ENCODE measurements at places on chromosomes 12 and 14. TPM values are rescaled to one million over a fixed set of nuclear protein-coding genes. Genes with fewer than 3 reads are reported as not detected.

- DNase-seq, result no peak
These were observed 254.8 kb downstream of the VRK1 start for GRCh38 chr14:97052001-97052400.

The TAS2R9 gene
- not detected for total RNA-seq

DNA sequence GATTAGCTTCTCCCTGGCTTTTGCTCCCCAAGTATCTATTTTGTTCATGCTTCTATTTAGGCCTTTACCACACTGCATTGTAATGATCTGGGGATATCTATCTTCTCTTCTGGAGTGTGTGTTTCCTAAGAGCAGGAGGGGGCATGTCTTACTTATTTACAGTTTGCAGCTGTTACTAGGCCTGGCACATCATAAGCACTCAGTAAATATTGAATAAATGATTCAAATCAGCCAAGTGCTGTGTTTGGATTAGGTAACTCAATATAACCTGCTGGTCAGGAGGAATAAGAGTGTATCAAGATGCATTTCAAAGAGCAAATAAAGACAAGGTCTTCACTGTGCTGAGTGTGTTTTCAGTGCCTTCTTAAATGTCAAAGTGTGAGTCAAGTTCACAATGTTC, 186.1 kb downstream of the FOXG1 start:
- DNase-seq, result no peak

The MYO1A gene
- not detected for total RNA-seq

The KLRC2 gene
- not detected for total RNA-seq

GRCh38 chr12:108915632-108916133, 35.8 kb downstream of the DAO start:
- DNase-seq, result no peak

- DNase-seq, result no peak
These were observed 22.6 kb downstream of the WSCD2 start for GRCh38 chr12:108151533-108152169.

- DNase-seq, result peak; percentile 65
These were observed 209.0 kb upstream of the RTL1 start for GRCh38 chr14:101112351-101113107.

DNA sequence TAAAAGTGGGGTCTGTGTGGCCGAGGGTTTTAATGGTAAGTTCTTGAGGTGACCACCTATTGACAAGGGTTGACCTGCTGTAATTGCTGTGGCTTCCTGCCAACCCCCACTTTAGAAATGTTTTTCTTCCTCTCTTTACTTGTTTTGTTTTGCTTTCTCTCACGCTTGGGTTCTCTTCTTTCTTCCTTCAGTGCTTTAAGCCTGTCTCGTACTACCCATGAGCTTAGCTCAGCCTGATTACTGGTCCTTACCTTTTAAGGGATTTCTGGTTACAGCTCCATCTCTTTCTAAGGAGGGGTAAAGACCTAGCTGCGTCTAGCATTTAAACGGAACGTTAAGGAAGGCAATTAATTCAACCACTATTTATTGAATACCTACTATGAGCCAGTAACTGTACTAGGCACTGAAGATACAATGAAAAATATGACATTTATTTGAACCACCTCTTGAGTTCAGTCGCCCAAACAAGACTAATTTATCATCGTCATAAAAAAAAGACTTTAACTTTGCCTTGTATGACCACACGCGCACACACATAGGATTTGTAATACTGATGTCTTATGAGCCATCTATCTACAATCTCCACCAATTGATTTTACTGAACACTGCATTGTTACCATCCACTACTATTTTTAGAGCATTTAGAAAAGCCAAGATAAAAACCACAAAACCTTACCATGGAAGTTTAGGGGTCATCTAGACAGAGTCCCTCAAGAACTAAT, 888 bp upstream of the PPP1R12A start:
- DNase-seq, result no peak

The SPX gene
- total RNA-seq, result 12.4 TPM

The GUCY2C gene
- total RNA-seq, result not detected

The HOTAIR gene
- total RNA-seq, result not detected

DNA sequence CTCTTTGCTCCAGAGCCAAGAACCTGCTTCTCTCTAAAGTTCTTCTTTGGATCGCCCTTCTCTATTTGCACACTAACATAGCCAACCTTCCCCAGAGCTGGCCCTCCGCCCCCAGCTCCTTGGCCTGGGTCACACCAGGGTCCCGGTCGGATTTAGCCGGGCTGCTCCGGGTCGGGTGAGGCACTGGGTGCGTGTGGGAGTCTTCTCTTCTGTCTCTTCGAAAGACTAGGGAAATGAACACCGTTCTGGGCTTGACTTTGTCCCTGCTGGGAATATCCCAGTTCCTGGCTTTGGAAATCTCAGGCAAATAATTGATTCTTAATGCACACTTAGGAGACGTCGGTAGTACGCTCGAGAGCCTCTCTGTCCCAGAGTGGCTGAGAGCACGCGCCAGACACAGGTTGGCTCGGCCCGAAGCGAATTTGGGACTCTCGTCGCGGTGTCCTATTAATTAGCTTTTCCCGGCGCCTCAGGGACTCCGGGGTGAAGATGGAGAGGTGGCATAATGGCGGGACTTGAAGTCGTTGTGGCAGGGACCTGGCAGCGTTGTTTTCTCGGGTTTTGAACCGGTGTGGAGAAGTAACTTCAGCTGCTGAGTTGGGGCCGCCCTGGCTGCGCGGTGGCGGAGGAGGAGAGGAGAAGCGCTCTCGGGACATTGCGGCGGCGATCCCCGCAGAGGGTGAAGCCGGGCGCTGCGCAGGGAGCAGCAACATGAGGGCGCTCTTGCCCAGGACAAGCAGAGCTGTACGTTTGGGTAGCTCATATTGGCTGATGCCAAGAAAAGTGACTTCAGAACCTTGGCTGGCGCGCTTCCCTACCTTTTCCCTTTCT, 7.5 kb downstream of the FOXG1 start:
- DNase-seq, result no peak

The NPC2 gene
- 87.1 TPM for total RNA-seq

DNA sequence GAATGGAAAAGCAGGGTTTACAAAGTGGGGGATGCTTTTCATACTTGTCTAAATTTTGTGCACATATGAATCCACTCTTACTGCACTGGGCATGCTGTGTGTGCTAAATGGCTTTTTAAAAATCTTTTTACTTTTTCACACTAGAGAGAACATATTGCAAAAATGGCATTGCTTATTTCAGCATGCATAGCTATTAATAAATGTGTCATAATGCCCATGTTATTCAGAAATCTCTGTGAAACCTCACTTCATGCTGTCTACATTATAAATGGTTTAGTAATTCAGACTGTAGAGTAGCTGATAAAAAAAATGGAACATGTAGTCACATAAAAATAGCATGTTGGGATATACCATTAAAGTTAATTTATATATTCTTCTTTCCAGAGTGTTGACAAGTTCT, 593.8 kb downstream of the RPL10L start:
- DNase-seq, result no peak

DNA sequence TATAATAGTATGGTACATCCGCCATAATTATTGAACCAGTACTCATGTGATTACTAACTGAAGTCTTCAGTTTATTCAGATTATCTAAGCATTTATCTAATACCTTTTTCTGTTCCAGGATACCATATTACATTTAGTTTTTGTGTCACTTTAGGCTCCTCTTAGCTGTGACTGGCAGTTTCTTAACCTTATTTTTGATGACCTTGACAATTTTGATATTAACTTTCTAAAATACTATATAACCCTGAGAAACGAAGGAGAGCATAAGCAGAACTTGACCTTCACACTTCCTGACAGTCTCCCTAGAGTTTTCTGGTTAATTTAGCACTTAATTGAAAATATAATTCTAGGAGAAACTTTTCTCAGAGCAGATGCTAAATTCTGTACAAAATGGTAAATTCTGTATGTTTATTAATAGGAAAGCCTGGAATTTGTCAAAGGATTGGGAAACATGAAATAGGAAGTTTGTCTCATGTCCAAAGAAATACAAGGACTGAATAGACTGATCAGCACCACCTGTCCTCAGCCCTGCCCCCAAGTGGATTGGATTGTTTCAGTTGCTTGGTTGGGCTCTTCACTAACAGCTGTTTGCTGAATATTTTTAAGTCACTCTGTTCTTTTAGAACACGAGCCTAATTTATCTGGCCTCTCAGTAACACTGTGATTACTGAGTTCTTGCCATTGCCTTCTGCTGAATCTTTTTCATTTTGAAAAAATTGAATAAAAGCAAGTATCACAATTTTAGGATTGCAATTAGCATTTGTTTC, 6.0 kb downstream of the BICDL1 start:
- DNase-seq, result no peak

DNA sequence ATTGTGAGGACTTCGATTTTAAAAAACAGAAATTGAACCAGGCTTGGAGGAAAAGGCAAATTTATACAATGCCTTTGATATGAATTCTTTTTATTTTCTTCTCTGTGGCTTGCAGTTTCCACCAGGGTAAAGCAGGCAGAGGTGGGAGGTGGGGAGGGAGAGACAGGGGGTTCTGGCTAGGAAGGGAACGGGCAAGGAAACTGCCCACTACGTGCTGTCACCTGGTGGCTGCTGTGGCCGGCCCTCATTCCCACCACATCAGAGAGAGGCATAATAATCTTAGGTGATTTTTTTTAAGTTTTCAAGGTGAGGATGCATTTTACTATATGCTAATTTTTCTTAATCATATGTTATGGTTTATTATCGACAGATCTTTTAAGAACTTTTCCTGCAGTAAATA, 145.8 kb downstream of the CACNA1C start:
- no peak for DNase-seq

The CLEC14A gene
- 32.0 TPM for total RNA-seq

- no peak for DNase-seq
These were observed 32.8 kb downstream of the CCDC91 start for GRCh38 chr12:28223025-28223554.

DNA sequence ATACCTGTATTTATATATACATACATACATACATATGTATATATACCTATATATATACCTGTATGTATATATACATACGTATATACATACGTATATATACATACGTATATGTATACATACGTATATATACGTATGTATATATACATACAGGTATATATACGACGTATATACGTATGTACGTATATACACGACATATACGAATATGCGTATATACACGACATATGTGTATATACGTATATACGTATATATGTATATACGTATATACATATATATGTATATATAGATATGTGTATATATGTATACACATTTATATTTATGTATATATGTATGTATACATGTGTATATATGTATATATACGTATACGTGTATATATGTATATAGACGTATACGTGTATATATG, 92.7 kb upstream of the ABCD2 start:
- DNase-seq, result no peak

The STYK1 gene
- not detected for total RNA-seq

The MUCL1 gene
- total RNA-seq, result not detected

DNA sequence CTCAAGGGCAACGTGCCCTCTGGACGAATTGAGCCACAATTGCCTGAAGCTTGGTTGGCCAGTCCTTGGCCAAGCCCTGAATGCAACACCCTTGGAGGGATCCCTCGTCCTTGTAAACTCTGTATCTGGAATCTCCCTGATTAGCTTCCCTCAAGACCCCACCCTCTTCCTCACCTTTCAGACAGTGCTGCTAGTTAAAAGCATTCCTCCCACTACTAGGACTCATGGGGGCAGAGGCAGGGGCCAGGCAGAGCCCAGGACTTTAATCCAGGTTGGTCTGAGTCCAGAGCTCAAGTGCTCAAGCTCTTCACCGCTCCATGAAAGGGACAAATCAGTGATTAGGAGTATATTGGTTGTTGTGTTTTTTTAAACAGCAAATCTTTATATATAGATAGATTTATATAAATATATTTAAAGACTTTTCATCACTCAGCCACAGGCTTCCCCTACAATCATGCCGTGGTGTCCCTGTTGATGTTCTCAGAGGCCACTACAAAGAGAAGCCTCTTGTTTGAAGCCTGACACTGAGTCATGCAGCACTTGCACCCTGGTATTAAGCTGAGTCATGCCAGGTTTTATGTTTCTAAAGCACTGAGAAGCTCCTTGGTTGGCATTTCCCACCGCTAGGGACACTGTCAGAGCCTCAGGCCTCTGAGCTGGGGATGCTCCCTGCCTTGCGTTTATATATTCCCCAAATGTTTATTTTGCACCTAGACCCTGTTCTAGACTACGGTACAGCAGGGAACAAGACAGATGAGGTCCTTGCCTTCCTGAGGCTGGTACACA, 53.8 kb upstream of the GSC start:
- no peak for DNase-seq

- DNase-seq, result no peak
These were observed 1845.8 kb upstream of the SEL1L start for GRCh38 chr14:83379436-83379835.

The INHBC gene
- total RNA-seq, result not detected

- no peak for DNase-seq
These were observed 17.4 kb downstream of the ACVRL1 start for GRCh38 chr12:51924551-51925319.

The PRICKLE1 gene
- total RNA-seq, result 14.5 TPM

DNA sequence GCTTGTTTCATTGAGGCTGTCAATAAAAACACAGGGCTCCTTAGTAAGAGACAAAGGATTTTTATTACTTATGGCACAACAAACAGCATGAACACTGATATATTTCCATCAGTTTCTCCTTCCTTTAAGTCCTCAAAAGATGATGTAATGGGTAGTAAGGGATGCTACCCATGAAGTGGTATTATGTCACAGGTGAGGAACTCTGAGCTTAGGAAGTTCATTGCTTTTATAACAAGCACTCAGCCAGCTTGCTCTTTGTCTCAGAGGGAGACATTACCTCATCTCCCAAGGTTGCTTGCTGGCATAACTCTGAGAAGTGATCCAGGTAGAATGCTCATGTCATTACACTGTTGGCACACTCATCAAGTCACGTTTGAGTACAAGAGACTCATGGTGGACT, 287.0 kb upstream of the OR4E1 start:
- no peak for DNase-seq

GRCh38 chr12:132419631-132420246, 70.2 kb upstream of the FBRSL1 start:
- DNase-seq, result peak; percentile 37

DNA sequence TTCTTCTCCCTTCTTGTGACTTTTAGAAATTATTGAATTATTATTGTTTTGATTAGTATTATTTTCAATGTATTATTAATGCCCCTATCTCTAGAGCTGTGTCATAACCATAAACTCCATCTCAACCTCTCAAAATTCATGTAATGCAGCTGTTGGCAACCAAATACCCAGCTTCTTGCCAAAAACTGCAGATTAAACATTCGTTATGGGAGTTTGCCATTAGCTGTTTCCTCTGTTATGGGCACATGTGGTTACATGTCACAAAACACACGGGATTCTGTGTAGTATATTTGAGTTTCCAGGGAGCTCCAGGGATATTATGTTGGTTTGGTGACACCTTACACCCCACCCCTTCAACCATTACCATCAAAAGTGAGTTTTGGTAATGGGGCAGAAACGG, 2.8 kb upstream of the ALX1 start:
- DNase-seq, result no peak
